ENCODE measurements at places on chromosomes 16 and 17.

GRCh38 chr17:16374146-16374938 lies 6.5 kb upstream of the UBB start:
- no peak for DNase-seq

- no peak for DNase-seq
Observed at GRCh38 chr16:89352091-89352681, 134.7 kb downstream of the ZNF778 start.

GRCh38 chr16:12406158-12406557 lies 397.5 kb downstream of the CPPED1 start:
- DNase-seq: no peak

GRCh38 chr16:85477801-85478363 lies 135.2 kb upstream of the GSE1 start:
- no peak for DNase-seq

- DNase-seq: no peak
Observed at GRCh38 chr16:71540-72401, 660 bp downstream of the RHBDF1 start.

- DNase-seq: no peak
Observed at GRCh38 chr17:74623693-74624093, at the start of gene CD300E. Gene CD300E (minus strand): TSS chr17:74623738. CDS start chr17:74623621, 117 bp downstream.

DNA sequence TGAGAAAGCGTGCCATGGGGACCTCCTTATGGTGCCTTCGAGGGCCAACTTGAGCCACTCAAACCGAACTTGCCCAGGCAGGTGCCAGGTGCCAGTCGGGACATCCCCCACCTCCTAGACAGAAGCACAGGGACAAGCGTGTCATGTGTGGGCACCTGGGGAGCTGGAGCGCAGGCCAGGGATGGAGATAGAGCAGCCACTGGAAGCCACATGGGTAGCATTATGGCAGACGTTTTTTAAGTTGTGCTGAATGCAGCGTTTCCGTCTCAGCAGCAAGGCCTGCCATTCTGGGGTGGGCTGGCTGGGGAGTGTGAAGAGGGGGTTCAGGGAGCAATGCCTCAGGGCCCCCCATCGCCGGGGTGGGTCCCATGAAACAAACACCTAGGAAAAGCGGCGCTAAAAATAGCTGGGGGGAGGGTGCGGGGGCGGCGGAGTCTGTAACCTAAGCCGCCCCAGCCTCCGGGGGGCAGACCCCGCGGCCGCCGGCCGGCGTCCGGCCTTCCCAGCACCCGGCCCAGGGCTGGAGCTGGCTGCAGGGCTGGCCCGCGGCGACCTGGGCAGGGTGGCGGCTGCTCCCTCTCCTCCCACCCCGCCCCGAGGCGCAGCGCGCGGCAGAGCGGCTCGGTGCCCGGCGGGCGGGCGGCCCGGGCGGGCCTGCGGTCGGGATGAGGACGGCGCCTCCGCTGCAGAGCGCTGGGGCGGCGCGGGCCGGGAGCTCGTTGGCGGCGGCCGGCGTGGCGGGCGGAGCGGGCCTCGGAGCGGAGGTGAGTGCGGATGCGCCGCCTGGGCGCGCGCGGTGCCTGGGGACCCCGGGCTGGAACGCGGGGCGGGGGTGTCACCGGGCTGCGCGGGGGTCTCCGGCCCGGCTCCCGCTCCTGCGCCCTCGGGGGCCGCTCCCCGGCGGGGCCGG lies at the start of gene ZNF469:
Gene ZNF469, plus strand, starts transcription at position 469 of the 910 bp plus-strand sequence. CDS start 44,512 bp downstream, outside the sequence.
- DNase-seq: no peak

- no peak for DNase-seq
Observed at GRCh38 chr17:74740173-74740572, 3.1 kb downstream of the RAB37 start.

DNA sequence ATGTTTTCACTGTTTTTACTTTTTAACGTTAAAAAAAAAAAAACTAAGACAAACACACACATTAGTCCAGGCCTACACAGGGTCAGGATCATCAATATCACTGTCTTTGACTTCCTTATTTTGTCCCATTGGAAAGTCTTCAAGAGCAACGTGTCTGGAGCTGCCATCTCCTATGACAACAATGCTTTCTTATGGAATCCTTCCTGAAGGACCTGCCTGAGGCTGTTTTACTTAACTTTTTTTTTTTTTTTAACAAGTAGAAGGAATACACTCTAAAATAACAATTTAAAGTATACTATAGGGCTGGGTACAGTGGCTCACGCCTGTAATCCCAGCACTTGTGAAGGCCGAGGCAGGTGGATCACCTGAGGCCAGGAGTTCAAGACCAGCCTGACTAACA lies 71.8 kb upstream of the BCAR1 start:
- no peak for DNase-seq

DNA sequence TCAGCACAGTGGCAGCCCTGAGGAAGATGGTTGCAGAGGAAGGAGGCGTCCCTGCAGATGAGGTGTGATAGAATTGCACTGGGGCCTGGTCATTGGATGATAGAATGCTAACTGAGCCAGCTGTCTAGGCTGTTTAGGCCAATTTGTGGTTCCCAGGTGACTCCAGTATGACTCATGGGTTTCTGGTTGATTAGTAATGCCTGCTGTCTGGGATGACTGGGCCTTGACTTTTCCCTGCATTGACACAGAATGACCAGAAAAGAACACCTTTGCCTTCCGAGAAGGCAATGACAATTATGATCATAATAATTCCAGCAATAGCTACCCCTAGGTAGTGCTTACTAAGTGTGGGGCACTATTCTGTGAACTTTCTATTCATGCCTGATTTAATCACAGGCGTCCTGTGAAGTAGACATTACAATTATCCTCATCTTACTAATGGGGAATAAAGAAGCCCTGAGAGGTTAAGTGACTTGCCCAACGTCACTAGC lies 31.5 kb downstream of the USP43 start:
- DNase-seq: no peak

- DNase-seq: no peak
Observed at GRCh38 chr16:76303637-76304314, 26.6 kb downstream of the CNTNAP4 start.

DNA sequence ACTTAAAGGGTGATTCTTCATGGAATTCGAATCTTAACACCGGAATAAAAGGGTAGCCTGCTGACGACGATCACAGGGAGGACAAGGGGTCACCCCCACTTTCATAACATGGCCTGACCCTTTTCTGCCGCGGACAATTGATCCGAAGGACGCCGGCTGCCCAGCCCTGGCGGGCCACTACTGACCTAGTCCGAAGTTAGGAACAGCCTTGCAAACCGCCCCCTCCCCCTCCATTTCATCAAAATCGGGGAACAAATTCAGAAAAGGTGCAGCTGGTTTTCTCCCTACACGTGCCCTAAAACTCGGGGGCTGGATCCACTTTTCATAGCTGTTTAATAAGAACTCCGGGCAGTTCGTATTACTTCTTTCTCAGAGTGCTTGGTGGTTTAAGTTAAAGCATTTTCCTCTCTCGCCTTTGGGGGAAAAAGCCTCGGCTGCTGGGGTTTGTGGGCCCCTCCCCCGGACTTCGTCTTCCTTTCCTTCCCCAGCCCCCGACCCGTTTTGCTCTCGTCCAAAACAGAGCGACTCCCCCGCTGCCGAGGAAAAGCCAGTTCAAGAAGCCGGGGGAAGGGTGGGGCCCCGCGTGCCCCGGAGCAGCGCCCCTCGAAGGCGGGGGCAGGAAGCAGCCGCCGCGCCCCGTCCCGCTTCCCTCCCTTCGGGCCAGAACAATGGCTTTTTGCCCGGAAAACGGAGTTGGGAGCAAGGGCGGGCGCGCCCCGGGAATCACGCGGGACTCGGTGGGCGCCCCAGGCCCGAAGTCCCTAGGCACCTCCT lies 641 bp upstream of the CBX2 start:
- no peak for DNase-seq

DNA sequence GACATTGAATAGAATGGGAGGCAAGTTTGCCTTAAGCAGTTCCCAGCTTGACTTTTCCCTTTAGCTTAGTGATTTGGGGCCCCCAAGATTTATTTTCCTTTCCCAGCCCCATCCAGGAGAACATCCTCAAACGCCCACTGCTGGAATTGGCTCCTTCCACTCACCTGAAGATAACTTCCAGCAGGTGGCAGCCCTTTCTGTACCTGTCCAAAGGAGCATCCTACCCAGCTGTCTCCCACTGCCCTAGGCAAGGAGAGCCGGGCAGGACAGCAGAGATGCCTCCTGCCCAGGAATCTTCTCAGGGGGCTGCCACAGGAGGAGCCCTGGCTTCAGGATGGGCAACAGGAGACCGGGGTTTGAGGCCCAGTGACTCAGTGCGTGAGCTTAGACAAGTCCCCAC lies 6.4 kb downstream of the CACNG5 start:
- no peak for DNase-seq

- no peak for DNase-seq
Observed at GRCh38 chr17:80857756-80858171, 133.9 kb upstream of the CHMP6 start.

Data from left kidney (tissue), 8 donors.